Glutamatergic neuron (in vitro differentiated cells): ENCODE measurements at places on chromosomes 5 and 9. TPM values are rescaled to one million over a fixed set of nuclear protein-coding genes. Genes with fewer than 3 reads are reported as not detected.

DNA sequence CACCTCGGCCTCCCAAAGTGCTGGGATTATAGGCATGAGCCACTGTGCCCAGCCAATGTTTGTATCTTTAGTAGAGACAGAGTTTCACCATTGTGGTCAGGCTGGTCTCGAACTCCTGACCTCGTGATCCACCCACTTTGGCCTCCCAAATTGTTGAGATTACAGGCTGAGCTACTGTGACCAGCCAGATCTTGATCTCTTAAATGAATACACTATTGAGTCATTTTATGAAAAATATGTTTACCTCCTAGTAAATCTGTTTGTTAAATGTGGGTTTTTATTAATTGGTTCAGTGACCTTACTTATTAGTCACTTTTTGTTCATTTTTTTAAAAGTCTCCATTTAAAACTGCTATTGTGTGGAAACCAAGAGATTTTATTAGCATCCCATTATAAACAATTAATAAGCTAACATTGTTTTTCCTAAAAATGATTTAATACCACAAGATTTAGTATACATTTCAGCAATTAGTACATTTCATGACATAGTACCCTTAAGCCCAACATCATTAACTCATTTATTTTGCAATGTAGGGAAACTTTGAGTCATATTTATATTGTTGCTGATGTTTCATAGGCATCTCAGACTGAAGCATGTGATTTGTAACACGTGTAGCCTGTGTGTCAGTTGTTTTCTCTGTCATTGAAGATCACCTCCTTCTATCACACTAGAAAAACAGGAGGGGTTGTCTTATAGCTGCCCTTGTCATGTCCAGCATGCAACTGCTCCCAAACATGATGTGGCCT, 261.2 kb downstream of the TAF11L14 start:
- DNase-seq, result no peak
- no peak overlapping the region for H3K4me3 ChIP-seq
- peaks cover 2% of the 10 kb centered on the region for H3K4me1 ChIP-seq
- no peaks in the 10 kb centered on the region for H3K36me3 ChIP-seq
- H3K27me3 ChIP-seq, result no peaks in the 10 kb centered on the region

Gene PCDHB2
- total RNA-seq, result 103 TPM

GRCh38 chr9:133426011-133426410, 3.8 kb downstream of the ADAMTS13 start:
- DNase-seq, result no peak
- no peak overlapping the region for H3K4me3 ChIP-seq
- peaks cover 2% of the 10 kb centered on the region for H3K27me3 ChIP-seq
- H3K36me3 ChIP-seq, result peaks cover 6% of the 10 kb centered on the region
- H3K27ac ChIP-seq, result no peak overlapping the region

DNA sequence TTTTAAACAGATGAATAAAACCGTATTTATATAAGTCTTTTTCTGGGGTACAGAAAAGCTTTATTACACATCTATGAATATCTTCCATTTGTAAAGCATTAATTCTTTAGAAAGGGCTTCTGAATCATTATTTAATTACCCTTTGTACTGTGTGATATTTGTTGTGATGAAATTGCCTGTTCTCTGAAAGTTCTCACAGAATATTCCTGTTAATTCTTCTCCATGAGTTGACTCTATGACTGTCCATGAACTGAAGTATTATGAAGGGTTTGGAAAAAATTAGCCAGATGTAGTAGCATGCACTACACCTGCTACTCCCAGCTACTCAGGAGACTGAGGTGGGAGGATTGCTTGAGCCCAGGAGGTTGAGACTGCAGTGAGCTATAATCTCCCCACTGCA, 127.0 kb downstream of the MAN2A1 start:
- no peak overlapping the region for H3K4me3 ChIP-seq
- no peaks in the 10 kb centered on the region for H3K36me3 ChIP-seq
- H3K27me3 ChIP-seq, result no peaks in the 10 kb centered on the region
- DNase-seq, result no peak
- no peaks in the 10 kb centered on the region for H3K4me1 ChIP-seq

DNA sequence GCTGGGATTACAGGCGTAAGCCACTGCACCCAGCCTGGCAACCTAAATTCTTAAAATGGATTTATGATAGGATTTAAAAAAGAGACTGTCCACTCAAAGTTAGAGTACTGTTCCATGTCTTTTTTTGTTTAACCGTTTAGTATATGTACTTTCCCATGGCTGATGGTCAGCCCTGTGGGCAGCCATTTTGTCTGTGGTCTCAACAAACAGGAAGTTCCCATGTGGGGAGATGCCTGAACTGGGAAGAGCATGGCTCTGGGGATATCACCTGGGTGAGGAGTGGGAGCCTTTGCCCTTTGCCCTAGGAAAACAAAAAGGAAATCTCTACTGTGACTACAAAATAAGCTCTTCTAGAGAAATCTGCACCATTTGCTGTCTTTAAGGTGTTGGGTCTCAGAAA, 27.5 kb upstream of the GNPDA1 start:
- no peaks in the 10 kb centered on the region for H3K36me3 ChIP-seq
- no peaks in the 10 kb centered on the region for H3K4me1 ChIP-seq
- no peak overlapping the region for H3K27ac ChIP-seq
- DNase-seq, result no peak

DNA sequence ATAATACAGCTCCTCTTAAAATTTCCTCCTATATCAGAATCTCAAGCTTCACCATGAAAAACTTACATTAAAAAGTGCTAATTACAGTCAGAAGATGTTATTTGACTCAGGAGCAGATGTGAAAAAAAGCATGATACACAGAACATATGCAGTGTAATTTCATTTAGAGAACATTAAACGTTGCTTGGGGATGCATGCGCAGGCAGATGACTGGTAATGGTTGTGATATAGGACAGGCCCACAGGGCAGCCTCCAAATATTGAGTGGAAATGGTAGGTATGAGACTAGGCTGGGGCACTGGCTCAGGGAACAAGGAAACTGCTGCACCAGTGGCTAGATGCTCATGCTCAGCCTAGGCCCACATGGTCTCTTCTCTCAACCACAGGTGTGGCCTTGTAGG, 69.7 kb downstream of the IARS1 start:
- no peak overlapping the region for H3K27ac ChIP-seq
- no peaks in the 10 kb centered on the region for H3K27me3 ChIP-seq
- H3K36me3 ChIP-seq, result peaks cover 30% of the 10 kb centered on the region
- DNase-seq, result no peak
- no peak overlapping the region for H3K4me3 ChIP-seq

Gene BSPRY
- total RNA-seq, result not detected

DNA sequence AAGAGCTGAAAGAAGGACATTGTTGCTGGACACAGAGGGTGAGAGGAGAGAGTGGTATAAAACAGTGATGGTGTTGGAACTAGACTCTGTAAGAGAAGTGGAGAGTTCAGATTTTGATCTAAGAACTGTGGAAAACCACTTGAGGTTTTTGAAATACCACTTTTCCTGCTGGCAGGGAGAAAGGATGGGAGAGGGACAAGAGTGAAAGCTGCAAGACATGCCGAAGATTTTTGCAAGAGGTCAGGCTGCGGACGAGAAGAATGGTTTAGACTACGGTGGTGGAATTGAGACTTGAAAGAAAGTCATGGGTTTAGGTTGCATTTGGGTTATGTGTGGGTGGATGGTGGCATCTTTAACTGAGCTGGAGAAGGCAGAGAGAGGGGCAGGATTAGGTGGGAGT, 202.2 kb upstream of the RPS23 start:
- no peak overlapping the region for H3K27ac ChIP-seq
- no peak overlapping the region for H3K4me3 ChIP-seq
- no peaks in the 10 kb centered on the region for H3K27me3 ChIP-seq
- H3K4me1 ChIP-seq, result no peaks in the 10 kb centered on the region

Gene DNM1
- total RNA-seq, result 276 TPM

Gene ALDH1A1
- total RNA-seq, result not detected
